ENCODE measurements at places on chromosomes 6 and 20.

- DNase-seq = no peak
These were observed 7.0 kb upstream of the PRSS35 start for GRCh38 chr6:83505356-83505755.

DNA sequence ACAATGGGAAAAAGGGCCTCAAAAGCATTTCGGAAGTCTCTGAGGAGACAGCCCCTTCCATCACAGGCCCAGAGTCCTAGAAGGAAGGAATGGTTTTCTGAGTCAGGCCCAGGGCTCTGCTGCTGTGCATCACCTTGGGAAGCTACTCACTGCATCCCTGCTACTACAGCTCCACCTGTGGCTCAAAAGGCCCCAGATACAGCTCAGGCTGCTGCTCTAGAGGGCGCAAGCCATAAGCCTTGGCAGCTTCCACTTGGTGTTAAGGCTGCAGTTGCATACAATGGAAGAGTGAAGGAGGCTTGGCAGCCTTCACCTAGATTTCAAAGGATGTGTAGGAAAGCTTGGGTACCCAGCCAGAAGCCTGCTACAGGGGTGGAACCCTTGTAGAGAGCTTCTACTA is 54.8 kb downstream of the MEI4 start:
- no peak for DNase-seq

GRCh38 chr6:76422511-76423213 is 350.2 kb upstream of the IMPG1 start:
- DNase-seq = no peak

- no peak for DNase-seq
These were observed 42.1 kb downstream of the IYD start for GRCh38 chr6:150410906-150411305.

DNA sequence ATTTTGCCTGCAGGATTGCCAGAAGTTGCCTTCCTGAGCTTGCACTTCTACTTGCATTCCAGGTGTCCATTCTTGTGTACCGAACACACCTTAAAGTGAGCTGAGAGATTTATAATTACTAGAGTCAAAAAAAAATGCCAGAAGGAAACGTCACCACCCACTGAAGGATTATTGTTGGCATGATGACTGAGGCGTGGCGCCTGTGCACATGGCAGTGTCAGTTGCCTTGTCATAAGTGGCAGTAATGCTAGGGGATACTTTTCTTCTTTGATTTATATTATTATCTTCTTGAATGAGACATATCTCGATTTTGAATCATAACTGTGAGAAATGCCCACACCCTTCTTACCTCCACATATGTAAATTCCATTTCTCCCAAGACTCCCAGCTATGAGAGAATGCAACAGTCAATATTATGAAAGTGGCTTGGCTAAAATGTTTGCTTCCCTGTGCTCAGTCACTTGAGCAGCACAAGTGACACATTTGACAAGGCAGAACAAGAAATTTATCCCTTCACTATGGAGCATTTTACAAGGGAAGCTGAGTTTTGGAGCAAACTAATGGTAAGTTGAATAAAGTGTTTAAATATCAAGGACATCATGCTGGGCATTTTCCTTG is 149.5 kb upstream of the SASH1 start:
- DNase-seq = no peak

GRCh38 chr20:62845416-62846160 is 16.0 kb downstream of the TCFL5 start:
- no peak for DNase-seq

DNA sequence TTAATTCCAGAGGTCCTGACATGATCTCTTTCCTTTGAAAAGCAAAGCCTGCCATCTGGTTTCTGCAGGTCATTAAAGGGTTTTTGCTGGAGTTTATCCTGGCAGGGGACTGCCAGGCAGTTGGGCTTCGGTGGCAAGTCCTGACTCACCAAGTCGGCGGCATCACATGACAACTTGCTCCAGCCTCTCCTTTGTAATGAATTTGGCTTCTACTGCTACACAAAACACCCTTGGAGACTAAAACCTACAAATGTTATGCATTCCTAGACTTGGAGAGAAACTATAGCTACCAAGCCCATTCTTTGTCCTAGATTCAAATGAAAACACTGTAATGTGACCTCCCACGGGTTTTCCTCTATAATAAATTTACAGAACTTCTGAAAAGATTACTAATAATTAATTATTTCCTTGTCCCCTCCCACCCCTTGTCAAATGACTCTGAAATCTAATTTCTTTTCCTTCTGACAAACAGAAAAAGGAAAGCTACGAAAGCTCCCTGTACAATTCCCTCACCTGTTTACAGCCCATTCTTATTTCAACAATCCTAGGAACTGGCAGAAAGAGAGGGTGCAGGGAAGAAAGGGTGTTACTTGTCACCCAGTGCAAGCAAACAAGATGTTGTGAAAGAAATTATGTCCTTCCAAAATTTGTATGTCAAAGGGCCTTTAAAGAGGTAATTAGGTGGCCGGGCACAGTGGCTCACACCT is 62.9 kb downstream of the QRSL1 start:
- no peak for DNase-seq

DNA sequence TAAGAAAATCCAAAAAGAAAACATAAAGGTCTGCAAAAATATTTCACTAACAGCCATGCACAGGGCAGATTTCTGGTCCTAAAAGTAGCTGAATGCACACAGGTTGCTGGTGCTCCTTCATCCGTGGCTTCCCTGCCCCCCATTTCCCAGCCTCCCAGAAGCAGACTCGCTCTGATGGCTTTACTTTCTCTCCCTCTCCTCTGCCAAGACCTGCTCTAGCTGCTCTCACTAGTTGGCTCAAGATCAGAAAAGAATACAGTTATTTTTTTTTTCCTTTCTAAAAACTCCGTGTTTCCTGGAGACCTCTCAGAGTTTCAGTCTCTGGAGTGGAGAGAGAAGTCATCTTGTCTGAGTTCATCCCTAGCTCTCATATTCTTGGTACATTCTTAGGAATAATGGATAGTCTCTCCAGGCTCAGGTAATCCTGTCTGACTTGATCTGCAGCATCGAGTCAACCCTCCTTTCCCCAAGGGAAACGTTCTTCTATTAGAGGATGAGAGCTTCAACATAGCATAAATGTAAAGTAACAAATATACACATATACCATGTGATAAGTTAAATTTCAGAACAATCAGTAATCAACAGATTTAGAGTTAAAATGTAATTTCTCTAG is 214.2 kb downstream of the TBC1D7 start:
- DNase-seq = no peak

DNA sequence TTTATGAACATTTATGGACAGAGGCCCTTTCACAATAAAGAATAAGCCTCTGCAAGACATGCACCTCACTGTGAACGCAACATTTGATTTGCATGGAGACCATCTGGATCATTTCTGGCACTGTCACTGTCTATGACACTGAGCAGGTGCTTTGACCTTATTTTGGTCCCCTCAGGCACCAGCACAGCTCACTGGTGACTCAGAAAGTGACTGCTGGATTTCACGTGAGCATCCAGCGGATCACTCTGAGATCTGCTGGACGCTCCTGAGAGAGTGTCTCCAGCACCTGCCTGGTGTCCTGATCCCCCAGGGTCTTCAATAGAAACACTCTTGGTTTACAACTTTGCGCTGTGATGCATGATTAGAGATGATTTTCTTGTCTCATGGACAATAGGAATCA is 375.7 kb downstream of the TENT5A start:
- DNase-seq = no peak

DNA sequence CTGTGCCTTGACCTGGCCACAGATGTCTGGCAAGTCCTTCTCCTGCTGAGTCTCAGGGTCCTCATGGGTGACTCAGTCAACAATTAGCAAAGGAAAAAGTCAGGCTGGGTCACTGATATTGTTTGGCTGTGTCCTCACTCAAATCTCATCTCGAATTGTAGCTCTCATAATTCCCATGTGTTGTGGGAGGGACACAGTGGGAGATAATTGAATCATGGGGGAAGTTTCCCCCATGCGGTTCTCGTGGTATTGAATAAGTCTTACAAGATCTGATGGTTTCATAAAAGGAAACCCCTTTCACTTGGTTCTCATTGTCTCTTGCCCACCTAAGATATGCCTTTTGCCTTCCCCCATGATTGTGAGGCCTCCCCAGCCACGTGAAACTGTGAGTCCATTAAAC is 45.7 kb downstream of the PREX1 start:
- no peak for DNase-seq

DNA sequence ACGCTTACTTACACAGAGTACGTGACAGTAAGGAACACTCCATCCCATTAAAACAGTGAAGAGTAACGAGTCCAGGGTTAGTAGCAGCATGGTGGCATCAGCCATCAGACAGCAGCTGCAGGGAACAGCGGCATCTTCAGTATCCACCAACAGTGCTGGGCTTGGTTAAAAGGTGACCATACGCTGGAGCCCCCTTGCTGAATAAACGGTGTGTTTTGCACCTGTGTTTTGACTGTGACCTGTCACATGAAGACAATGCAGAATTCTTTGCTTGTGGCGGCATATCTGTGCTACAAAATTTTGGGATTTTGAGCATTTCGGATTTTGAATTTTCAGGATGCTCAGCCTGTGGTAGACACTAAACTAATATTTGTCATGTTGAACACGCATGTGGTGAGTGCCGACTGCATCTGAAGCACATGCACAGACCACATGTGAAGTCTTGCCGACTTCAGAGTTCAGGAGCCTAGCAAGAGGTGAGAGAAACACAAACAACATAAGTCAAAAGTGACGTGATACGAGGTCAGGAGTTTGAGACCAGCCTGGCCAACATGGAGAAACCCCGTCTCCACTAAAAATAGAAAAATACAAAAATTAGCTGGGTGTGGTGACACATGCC is 69.3 kb upstream of the FRMD1 start:
- DNase-seq = no peak

DNA sequence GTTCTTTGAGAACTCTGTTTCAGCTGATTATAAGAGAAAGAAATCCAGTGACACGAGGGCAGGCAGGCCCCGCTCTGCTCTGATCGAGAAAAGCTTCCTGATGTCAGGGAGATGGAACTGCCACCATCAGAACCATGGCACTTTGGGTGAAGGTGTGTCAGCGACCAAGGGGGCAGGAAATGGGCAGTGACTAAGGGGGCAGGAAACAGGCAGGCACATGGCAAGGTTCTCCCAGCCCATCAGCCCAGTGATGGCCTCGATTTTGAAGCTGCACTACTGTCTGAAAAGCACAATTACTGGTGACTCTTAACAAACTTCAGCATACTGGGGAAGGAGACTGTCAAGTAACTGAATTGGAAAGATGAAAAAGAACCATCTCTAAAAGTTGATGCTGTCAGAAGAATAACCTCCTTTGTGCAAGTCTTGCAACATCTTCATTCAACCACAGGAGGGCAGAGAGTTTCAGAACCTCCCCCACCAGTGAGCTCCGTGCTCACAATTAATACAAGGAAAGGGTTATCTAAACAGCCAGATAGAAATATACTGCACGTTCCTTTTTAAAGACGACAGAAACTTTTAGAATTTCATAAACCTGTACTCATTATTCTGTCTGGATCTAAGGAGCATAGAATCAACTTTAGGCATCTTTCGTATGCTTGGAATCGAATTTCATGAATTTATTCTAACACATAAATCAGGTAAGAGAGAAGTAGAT is 39.1 kb downstream of the TMX4 start:
- peak; percentile 7 for DNase-seq

- no peak for DNase-seq
These were observed 916.5 kb downstream of the QKI start for GRCh38 chr6:164331026-164331425.

DNA sequence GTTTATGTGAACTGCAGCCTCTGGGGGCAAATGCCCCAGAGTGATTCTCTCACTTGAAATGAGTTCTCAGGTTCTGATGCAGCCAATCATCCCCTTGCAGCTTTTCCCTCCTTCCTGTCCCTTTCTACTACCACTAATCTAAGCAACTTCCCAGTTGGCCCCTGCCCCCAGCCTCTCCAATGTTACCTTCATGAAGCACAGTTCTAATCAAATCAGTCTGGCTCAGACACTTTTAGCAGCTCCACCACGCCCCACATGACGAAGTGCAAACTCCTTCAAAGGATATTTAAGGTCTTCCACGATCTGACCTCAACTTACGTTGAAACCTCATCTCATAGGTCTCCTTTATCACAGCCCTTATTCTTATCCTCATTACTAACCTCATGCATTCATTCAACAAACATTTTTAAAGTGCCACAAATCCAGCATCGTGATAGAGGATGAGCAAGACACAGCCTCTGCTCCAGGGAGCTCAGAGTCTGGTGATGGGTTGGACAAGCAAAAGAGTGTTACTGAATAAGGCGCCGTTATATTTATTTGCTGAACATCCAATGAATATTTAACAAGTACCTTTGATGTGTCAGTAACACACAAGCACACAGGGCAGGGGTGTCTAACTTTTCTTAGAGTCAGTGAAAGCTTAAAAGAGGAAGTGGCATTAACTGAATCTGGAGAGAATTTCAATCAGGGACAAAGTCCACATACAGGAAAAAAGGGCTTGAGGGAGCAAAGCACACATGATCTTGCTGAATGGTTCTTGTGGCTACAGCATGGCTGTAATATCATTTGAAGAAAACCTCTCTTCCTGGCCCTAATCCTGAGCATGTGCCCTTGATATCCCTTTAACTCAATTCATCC is 20.4 kb upstream of the DTNBP1 start:
- no peak for DNase-seq
